ENCODE measurements at places on chromosomes 12 and 14.

- no peak for DNase-seq
These were observed 77.2 kb downstream of the ARL6IP4 start for GRCh38 chr12:123057513-123058265.

DNA sequence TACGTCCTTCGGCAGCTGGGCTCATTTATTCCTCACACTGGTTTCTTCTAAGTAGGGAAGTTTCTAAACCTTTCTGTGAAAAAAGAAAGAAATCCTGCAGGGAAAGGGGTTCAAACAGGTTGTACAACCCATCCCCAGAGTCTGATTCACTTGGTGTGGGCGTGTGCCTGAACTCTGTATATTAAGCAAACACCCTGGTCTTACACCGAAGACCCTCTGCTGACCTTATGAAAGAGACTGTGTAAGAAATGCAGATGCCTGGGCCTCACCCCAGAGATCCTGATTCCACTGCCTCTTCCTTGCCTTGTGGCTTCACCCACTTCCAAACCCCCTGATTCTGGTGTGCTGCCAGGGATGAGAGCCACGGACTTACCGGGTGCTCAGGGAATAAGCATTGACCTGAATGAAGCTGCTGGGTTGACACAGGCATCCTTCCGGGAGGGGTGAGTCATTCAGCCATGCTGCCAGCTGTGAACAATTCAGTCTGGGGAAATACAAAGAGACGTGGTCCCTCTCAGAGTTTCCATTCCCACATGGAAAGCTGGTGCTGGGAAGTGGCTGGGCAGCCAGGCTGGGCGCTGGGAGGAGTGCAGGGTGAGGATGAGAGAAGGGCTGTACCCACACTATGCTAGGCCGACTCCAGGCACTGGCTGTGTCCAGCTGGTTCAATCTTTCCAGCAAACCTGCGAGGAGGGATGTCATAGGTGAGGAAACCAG, 26.5 kb upstream of the ACTN1 start:
- DNase-seq: peak; percentile 74

- DNase-seq: no peak
These were observed 50.0 kb downstream of the SLC38A6 start for GRCh38 chr14:61031026-61031425.

GRCh38 chr14:55781046-55781445, 201.0 kb downstream of the KTN1 start:
- DNase-seq: no peak

DNA sequence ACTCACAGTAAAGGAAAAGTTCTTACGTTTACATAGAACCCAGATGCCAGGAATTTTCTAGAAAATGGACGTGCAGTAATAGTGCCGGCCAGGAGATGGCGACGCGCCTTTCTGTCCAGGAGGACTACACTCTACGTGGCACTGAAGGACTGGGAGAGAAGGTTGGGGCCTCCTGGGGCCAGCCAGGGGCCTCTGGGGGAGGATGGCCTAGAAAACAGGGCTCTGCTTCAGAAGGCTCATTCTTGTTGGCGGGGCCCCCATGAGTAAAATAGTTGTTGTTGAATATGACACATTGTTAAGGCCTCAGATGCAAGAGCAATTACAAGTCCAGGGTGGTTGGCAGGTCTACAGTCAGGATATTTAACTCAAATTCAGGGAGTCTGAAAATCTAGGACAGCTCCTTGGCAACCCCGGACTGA, 120.1 kb upstream of the MAX start:
- DNase-seq: no peak

DNA sequence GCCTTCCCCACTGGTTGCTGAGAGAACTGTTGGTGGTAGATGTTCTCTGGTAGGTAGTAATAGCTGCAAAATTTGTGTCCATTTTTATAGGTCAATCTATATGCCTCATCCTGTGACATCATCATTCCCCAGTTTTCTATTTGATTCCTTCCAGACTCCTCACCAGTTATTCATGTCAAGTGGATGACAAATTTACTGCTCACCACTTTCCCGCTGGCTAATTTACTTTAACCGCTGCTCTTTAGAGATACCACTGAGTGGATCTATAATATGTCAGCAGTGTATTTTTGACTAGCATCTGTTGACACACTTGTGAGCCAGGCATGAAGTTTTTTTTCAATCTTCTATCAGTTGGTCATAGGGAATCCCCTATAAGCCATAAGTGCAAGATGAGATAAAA, 24.6 kb downstream of the GPR65 start:
- no peak for DNase-seq

DNA sequence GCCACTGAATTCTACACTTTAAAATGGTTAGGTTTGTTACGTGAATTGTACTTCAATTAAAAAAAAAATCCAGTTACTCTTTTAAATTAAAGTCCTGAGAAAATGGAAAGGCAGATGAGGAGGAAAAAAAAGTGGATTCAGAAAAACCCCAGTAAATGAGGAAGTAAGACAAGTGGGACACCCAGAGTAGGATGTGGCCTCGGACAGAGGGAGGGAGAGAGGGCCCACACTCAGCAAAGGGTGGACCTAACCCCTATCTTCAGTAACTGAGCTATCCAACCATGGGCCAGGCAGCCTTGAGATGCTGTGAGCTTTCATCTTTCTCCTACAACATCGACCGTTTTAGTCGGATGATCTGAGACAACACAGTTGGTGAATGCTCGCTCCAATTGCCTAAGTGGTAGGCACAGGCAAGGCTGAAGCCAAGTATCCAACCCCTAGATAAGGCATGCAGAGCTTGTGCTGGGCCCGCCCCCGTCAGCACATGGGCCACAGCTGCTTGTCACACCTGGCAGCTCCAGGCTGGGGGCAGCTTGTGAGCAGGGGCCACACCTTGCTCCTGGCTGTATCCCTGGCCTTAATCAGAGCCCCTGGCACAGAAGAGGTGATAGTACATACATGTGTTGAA, 142.1 kb downstream of the TTC7B start:
- DNase-seq: no peak

GRCh38 chr14:96888158-96888557, 91.0 kb downstream of the VRK1 start:
- no peak for DNase-seq

- no peak for DNase-seq
These were observed 86.2 kb upstream of the DCD start for GRCh38 chr12:54734196-54734950.
